Activated naive CD8-positive, alpha-beta T cell treated with anti-CD3 and anti-CD28 coated beads, Interleukin-2, amount 10 ng/mL, durations not matched to agents 7 days and 5 days (primary cell): ENCODE measurements at places on chromosomes 2 and 18.

- DNase-seq = no peak
These were observed 65.2 kb upstream of the SLC35G4 start for GRCh38 chr18:11544060-11544633.

- no peak for DNase-seq
These were observed 427.7 kb upstream of the LYPD1 start for GRCh38 chr2:133097666-133098065.

DNA sequence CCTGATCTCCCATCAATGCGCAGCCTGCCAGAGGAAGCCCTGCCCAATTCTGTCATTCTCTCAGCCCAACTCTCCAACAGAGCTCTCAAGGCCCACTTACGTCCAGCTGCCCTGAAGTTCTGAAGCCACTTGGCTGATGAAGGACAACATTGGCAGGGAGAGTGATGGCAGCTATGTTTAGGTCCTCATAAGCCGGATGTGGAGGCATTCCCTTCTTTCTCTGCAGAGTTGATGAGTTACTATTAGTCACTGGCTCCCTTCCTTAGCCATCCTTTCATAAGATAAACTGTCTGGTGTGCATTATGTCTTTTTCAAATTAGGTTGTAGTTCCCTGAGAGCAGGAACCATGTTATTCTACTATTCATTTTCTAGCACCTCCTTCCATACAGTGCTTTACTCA is 22.5 kb upstream of the TACR1 start:
- no peak for DNase-seq

GRCh38 chr2:135709992-135710391 is 31.7 kb upstream of the UBXN4 start:
- DNase-seq = peak; percentile 79

DNA sequence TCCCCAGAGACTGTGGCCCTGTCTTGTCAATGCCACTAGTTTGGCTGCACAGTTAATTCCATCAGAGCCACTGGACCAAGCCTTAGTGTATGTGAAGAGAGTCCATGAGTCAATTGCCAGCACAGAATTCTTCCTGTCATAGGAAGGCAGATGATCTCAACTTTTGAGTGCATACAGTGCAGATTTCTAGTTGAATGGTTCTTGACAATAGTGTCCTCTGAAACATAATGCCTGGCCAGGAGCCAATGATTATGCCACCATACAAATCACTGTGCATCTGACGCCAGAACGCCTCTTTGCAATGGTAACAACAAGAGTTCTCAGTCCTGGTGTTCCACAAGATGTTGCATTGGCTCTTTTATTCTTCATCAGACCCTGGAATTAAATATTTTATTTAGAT is 7.1 kb downstream of the NEUROD1 start:
- no peak for DNase-seq

- no peak for DNase-seq
These were observed 12.8 kb downstream of the EFR3B start for GRCh38 chr2:25054720-25055119.
